ENCODE measurements at places on chromosomes 12 and 14.

DNA sequence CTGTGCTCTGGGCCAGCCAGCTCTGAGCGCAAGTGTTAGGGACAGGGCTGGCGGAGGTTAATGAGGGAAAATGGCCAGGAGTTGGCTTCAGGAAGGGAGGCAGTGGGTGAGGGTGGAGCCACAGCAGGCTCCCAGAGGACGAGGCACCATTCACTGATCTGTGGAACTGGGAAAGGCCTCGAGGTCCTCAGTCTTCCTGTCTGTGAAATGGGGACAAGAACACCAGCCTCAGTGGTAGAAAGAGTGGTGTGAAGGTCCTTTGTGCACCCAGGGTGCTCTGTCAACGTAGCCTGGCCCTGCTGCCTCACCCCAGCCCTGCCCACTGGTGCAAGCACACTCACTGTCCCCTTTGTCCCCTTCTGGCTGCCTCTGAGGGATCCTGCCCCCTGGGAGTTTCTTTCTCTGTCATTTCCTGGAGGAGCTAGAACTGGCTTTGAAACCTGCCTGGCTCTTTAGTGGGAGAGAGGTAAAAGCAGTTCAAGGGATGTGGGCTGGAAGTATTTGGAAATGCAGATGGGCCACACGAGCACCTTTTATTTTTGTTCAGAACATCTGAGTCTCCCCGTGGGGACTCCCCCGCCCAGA is 25.0 kb downstream of the SYNDIG1L start:
- no peak for DNase-seq

- DNase-seq, result no peak
Measured at GRCh38 chr14:92560106-92560865, 46.7 kb downstream of the RIN3 start.

DNA sequence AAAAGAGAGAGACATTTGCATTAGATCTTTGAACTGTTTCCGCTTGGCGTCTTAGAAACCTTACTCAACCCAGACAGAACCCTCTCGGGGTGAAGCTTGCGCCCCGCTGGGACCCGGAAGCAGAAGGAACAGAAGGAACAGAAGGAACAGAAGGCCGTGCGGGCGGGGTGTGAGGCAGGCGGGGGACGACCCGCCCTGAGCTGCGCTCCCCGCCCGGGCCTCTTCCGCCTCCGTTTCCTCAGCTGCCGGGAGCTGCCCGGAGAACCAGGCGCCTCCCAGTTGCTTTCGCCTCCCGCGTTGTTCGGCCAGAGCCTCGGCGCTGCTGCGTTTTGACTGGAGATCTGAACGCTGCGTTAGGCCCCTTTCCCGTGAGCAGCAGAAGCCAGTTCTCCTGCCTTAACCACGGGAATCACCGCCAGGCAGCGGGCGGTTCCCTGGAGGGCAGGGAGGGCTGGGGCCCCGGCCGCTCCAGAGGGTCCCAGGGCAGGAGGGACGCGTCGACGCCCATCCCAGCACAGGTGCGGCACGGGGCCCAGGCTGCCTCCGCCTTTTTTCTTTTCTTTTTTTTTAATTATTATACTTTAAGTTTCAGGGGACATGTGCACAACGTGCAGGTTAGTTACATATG is 19.3 kb upstream of the MMP17 start:
- peak; percentile 22 for DNase-seq

DNA sequence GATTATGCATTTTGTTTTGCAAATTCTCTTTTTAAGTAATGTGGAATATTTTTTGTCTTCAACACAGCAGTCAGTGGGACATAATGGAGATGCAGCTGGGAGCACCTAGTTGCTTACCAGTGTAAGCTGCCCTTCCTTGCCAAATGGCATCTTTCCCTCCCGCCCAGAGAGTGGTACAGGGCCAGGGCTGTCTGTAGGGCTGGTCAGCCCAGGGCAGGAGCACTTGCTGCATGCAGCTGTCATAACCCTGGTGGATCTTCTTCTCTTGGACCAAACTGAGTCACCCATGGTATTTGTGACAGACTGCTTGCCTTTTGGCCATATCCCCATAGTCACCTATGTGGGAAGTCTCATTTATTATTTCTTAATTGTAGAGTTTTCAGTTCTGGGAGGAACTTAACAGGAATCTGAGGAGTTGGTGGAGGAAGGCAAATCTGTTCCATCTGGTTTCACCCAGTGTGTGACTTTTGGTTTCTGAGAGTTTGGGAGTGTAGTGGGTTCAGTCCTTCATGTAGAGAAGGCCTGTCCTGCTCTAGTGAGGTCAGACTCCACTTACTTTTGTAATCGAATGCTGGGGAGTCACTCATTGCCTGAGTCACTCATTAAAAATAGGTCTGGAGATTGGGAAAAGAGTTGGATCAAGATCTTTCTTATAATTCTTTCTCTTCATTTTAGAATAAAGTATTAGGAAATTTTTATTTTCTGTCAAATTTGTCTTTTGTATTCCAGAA is 62.0 kb upstream of the ASPG start:
- DNase-seq, result no peak

- no peak for DNase-seq
Measured at GRCh38 chr14:68248481-68249255, 429.1 kb downstream of the RAD51B start.

- DNase-seq, result no peak
Measured at GRCh38 chr12:84091651-84092050, 820.9 kb downstream of the SLC6A15 start.

DNA sequence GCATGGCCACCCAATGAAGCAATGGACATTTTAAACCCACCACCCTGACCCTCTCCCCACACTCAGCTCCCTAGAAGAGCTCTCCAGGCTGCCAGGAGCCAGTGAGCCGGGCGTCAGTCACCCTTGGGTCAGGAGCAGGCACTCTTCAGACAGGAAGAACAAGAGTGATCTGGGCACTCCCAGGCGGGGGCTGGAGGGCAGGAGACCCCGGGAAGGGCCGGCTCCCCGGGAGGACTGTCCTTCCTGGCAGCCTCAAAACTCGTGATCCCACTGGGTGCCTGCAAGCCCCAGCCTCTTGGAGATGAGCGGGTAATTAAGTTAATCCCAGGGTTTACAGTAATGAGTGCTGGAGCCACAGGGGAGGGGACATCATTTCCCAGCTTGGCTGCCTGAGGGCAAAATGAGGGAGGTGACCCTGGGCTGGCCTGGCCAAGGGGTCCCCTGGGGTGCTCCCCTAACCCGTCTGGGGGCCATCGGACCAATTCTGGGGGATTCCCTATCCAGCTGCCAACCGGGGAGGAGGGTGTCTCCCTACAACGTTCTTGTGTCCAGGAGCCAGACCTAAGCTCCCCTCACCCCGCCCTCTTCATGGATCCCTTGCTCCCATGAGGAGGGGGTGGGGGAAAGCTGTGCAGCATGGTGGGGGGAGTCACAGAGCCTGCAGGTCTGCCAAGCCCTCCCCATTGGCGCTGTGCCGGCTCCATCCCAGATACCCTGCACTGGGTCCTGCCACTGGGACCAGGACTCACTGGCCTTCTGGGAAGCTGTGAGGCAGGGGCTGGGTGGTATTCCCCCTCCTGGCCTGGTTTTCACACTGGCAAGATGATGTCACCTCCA is 59.2 kb downstream of the CCNK start:
- no peak for DNase-seq

Data from stimulated activated CD8-positive, alpha-beta memory T cell treated with anti-CD3 and anti-CD28 coated beads, Interleukin-15, amount 100 ng/mL, for 48 hours (primary cell).